ENCODE measurements at places on chromosomes 6 and 20.

DNA sequence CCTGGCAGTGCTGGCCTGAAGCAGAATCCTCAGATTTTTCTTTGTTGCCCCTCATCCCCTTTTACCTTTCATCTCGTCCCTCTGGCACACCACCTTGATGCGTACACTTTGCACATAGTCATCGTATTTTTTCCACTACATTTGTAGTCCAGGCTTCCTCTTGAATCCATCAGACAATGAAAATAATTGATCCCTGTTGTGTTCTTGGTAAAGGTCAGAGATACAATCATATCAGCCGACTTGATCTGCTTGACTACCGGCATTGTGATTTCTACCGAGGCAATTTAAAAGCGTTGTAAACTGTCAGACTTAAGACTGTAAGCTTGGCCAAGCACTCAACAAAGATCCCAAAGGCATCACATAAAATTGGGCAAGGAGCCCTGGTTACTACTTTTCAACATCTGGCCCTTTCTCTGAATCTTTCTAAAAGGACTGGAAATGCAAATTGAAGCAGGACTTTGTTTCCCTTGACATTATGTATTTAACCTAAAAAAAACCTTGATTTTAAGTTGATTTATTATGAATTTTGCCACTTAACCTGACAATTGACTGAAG, 512.6 kb downstream of the LMBRD1 start:
- DNase-seq = no peak

DNA sequence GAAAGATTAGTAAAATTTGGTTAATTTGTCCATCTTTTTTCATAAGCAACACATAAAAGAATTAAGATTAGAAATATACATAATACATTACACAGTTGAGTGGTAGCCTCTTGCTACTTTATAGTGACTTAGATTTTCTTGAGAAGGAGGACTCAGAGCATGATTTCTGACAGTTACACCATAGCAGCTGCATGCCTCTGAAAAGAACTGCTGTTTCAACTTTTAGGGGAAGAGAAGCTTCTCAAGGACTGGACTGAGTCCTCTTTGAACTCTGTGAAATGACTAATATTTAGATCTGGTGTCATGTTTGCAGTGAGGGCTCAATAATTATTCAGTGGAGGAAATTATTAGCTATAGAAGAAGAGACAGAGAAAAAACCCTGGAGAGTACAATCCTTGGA, 272.5 kb downstream of the BTBD9 start:
- no peak for DNase-seq

DNA sequence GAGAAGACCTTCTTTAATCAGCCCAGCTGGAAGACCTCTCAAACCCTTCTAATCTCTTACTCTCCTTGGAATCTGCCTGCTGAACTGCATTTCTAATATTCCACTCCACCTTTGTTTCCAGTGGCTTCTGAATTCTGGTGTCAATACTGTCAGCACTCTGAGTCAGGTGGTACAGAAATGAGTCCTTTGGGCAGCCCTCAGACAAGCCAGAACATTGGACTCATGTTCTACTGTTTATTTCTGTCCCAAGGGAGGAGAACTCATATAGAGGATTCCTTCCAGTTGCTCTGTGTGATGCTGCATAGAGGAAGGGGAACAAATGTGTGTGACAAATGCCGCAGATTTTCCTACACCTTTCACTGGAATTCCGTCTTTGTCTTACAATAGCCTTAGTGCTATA, 114.8 kb downstream of the PHF3 start:
- DNase-seq = no peak

- no peak for DNase-seq
These were observed 42.4 kb upstream of the GCLC start for GRCh38 chr6:53587291-53587690.

GRCh38 chr6:2852921-2853322, 11.3 kb upstream of the SERPINB1 start:
- no peak for DNase-seq

DNA sequence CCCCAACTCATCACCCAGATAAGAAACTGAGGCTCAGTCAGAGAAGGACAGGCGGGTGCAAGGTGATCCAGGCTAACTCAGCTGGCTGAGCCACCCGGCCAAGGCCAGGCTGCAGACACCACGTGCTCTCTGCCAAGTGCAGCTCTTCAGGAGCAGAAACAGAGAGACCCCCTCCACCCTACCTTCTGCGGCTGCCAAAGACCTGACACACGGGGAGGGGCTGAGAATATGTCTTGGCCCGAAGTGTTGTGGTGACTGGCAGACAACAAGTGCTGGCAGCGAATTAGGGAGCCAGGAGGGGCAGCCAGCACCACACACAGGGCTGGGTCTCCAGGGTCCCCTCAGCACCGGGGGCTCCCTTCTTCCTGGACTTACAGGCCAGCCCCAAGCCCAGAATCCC, 22.5 kb downstream of the PREX1 start:
- no peak for DNase-seq

DNA sequence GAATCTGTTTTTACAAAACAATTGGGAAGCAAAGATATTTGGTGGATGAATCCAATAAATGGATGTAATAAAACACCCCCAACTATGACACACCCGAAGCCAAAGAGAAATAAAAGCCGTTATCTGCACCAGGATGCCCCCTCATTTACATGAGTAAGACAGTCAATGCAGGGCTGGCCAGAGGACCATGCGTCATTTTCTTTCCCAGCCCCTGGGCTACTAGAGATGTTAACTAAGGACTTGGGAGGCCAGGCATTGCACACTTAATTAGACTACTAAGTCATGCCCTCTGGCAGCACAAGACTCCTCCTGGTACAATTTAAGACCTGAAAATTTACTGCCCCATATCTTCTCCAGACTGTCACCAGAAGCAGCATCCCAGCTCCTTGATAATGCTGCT, 3.2 kb downstream of the LEMD2 start:
- no peak for DNase-seq

GRCh38 chr6:27541212-27541932, 68.5 kb upstream of the ZNF184 start:
- no peak for DNase-seq
